ENCODE measurements at places on chromosomes 2 and 18.
A peak's percentile ranks its signal among the peaks of the same experiment; 100 is the strongest.

- peak; percentile 77 for DNase-seq
Observed at GRCh38 chr2:230781130-230781797, 68.6 kb downstream of the CAB39 start.

GRCh38 chr18:26642440-26643348 lies 94.3 kb upstream of the KCTD1 start:
- no peak for DNase-seq

- DNase-seq = no peak
Observed at GRCh38 chr2:126187668-126188067, 468.3 kb upstream of the GYPC start.

- no peak for DNase-seq
Observed at GRCh38 chr2:29113891-29114321, 1.3 kb upstream of the CLIP4 start.

DNA sequence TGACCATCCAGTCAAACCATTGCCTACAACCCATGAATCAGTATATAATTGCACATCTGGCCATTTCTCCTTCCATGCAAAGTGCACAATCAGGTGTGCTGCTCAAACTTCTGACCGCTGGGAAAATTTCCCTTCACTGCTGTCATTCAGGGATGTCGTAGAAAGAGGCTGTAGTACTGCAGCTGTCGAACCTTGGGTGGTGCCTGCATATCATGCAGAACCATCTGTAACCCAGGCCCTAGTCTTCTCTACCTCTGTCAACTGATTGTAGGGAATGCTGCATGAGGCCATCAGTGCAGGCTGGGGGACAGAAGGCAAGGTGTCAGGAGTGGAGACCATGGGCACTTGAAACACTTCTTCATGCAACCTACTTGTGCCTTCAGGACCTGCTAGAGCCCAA lies 267.5 kb downstream of the CALCRL start:
- no peak for DNase-seq

GRCh38 chr2:190578158-190579057 lies 43.9 kb upstream of the NEMP2 start:
- DNase-seq = peak; percentile 41

DNA sequence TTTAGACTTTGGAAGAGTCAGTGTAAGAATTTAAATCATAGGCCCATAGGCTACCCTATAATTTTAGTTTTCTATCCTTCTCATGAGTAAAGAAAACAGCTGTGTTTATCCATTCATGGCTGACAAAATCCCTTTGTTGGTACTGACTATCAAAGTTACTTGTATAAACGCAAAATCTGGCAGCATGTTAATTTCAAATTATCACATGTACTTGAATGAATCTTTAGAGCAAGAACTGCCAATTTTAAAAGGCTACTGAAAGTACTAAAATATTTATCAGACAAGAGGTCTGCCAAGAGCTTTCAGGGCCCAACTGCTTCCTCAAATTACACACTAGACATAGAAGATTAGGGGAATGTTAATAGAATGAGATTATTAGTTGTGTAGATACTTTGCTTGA lies 66.6 kb downstream of the MYL12B start:
- no peak for DNase-seq

DNA sequence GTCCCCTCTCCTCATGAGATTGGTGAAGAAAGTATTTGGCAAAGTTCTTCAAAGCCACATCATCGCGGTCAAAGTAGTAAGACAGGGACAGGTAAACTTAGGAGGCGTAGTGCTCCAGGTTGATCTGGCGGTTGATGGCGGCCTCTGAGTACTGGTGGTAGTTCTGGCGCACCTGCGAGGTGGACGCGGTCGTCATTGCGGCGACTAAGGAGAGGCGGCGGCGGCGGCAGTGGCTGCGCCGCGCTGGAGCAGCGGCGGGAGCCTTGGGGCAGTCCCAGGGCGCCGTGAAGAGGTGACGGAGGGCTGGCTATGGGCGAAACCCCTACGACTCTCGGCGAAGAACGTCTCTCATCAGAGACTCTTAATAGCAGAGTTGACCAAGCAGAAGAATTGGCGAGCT lies 107.2 kb upstream of the UBE2E3 start:
- DNase-seq = no peak

DNA sequence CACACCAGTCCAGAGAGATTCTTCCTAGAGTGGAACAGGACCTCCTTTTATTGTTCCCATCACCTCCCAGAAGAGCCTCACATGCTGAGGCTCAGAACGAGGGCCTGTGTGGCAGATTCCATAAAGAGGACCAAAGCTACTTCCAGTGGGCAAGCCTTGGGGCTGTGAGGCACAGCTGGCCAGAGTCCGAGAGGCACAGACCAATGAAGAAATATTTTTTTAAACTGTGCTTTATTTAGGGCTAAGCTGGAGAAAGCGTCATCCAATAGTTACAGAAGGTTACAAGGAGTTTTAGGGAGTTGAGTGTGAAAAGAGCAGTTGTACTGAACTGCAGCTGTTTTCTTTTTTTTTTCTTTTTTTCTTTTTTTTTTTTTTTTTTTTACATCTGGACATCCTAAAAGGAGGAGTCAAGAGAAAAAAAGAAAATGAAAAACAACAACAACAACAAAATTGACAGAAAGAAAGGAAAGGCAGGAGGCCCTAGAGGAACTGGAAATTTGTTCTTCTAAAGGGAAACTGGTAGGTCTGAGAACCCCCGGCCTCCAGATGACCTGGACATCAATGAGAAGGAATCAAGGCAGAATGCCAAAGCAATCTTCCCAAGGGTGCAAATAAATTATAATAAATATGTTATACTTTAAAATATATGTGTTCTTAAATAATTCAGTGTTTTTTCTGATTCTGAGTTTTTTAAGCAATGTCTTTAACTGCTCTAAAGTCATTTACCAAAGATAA lies 322.6 kb downstream of the CELF4 start:
- no peak for DNase-seq

GRCh38 chr18:31688606-31689005 lies 4.2 kb upstream of the B4GALT6 start:
- DNase-seq = no peak

DNA sequence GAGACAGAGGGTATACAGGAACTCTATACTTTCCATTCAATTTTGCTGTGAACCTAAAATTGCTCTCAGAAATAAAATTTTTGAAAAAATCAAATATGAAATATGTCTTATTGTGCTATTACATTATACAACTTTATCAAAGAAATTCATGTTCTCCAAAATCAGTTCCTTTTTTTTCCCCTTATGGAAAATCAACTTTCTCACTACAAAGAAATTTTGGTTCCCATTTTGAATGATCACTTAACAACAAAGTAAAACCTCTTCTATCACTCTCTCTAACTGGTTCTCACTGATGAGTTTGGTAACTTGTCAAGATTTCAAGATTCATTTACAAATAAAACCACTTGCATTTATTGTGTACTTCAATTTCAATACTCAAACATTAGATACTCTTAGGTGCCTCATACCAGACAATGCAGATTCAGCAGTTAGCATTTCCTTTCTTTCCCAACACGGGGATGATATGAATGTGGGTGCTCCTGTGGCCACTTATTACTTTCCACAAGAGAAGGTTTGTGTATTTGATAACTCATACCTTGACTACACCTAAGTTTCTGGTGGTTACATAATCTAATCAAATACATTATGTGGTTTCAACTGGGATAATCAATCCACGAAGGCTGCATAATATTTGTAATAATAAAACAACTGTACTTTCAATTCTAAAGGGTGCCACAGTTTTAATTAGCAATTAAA lies 6.4 kb downstream of the PSME4 start:
- no peak for DNase-seq

DNA sequence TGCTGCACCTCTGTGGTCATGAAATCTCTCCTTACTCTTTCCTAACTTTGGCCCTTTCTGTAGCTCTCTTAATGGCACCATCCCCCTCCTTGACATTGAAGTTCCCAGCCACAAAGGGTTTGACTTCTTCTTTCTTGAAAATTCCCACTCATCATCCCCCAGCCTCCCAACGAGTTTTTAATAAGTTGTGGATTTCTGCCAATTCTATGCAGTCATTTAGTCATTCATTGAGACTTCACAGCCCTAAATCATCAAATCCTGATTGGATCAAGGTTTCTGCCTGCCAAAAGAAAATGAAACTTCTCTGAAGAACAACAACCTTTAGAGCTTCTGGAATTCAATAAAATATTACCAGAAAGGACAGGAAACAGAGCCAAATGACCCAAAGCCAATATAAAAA lies 354.3 kb downstream of the CLIP4 start:
- DNase-seq = no peak

DNA sequence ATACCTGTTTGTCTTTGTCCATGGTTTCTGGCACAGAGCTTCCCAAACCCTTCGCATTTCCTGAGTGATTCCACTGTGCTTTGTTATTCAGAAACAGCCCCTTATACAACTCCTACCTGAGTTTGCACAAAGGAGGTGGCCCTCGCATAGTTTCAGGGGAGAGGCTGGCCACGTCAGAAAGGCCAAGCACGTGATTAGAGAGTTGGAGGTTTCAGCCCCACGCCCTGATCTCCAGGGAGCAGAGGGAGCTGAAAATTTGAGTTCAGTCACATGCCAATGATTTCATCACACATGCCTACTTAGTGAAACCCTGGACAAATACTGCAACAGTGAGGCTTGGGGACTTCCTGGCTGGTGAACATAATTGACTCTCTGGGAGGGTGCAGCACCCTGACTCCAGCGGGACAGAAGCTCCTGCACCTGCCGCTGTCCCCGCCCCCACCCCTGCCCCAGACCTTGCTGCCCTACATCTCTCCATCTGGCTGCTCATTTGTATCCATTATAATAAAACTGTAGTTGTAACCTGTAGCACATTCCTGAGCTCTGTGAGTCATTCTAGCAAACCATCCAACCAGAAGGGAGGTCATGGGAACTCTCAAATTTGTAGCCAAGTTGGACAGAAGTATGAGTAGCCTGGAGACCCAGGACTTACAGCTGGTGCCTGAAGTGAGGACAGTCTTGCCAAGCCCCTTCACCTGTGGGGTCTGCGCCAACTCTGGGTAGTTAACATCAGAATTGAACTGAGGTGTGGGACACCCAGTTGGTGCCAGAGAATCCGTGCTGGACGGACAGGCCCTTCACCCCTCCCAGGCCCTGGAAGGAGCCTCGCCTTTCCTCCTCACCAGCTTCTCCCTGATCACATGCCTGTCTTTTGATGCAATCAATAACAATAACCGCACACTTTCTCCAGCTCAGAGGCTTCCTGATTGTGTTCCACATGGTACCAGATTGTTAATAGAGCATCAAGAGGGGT lies 224.3 kb downstream of the ANAPC1 start:
- no peak for DNase-seq

- no peak for DNase-seq
Observed at GRCh38 chr2:120373424-120373823, 27.5 kb downstream of the INHBB start.

GRCh38 chr2:124080281-124081153 lies 55.4 kb downstream of the CNTNAP5 start:
- no peak for DNase-seq

DNA sequence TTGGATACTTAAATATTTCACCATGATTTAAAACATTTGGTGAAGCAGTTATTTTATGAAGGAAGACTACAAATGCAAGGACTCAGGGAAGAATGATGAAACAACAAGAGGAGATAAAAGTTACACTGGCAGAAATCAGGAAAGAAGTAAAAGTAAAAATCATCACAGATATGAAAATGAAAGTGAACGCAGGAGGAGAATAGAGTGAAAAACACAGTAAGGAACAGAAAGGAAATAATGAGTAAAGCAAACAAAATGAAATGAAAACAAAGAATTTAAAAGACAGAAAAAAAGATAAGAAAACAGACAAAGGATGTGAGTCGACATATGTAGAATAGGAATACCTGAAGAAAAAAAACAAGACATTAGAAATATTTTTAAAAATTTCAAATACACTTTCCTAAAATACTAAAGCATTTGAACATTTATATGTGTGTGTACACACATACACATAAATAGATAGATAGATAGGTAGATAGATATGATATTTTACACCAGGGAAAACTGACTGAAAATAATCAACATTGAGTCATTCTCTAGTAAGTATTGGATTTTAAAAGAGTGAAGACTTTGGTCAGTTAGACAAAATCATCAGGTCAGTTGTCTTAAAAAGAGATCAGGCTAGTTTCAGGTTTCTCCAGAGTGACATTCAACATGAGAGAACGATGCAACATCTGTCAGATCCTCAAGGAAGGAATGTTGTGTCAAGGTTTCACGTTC lies 12.1 kb upstream of the KDSR start:
- DNase-seq = no peak

DNA sequence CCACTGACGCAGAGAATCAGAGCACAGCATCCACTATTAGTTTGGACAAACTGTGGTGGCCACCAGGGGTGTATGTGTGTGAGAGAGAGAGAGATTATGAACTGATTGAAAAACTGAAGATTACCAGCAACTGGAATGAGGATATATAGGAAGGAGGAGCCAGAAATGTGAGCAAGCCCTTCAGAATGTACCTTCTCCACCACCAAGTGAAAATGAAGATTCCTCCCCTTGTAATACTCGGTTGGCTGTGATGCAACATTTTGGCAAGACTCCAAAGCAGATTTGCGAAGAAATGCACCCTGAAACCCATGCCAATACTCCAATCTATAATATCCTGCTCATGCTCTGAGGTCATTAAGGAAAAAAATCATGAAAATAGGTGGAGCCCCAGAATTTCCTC lies 121.2 kb upstream of the SLC35G4 start:
- DNase-seq = no peak

GRCh38 chr2:44137872-44138551 lies 30.7 kb upstream of the PPM1B start:
- DNase-seq = no peak

DNA sequence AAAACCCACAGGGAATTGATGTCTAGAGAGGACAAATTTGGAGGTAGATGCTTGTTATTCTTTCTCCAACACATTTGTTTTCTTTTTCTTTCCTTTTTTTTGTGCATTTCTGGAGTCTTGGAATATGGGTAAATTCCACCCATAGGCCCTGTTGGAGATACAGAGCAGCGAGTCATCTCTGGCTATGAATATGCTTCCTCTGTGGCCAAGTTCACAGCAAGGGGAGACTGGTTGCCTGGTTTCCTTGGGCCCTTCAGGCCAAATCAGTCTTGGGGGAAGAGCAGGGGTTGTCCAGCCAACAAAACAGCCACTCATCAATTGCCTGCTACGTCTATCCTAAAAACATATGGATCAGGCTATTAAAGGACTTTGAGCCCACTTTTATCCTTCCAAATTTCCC lies 27.5 kb downstream of the SP100 start:
- DNase-seq = no peak

DNA sequence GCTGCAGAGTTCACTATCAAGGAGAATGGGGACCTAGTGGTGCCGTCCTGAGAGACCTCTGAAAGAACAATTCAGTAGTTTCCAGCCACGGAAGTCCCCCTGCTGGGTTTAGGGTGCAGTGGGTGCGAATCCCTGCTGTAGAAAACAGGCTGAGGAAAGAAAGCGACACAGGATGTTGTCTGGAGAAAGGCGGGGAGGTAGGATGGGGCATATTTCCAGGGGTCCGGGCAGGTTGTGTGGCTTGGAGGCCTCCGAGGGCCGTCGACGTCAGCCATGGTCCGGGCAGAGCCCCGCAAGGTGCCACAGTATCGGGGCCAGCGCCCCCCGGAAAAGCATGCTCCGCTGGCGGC lies 807 bp upstream of the CREB1 start:
- DNase-seq = peak; percentile 73

DNA sequence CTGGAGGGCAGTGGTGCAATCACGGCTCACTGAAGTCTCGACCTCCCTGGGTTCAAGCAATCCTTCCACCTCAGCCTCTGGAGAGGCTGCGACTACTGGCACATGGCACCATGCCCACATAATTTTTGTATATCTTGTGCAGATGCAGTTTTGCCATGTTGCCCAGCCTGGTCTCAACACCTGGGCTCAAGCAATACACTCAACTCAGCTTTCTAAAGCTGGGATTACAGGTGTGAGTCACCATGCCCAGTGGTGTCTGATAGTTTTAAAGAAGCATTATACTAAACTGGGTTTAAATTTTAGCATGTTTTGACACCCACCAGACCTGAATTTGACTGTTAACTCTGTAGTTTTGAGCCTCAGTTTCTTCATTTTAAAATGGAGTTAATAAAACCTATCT lies 109.4 kb upstream of the SLC38A11 start:
- no peak for DNase-seq

Data from CD4-positive, alpha-beta T cell treated with Interleukin-2 at 100 ng/mL for 4 hours (primary cell).